ENCODE measurements at places on chromosomes 3 and 15.

DNA sequence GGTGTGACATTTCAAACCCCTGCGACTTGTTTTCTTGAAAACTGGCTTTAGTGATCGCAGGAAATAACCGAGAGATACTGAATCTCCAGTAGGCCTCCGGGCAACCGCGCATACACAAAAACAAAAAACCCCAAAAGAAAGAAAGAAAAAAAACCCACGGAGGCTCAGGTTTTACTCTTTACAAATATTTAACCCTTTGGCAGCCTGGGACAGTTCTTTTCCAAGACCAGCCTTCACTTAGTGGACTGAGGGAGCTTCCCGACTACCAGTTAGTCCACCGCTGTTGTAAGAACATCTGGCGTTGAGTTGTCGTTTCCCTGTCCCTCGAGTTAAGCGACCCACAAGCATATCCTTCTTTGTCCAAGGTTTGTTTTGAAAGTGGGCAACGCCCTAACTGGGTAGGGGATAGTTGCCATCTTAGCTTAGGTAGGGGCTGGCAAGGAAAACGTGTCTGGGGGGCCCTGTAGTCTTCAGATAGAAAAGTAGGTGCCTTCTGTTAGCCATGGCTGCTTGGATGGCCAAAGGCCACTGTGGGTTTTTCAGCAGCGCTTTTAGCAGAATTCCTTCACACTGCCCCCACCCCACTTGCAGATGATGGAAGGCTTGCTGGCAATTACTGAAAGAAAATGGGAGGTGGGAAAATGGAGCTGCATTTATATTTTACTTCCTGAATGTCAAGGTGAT lies 6.9 kb downstream of the ISL2 start:
- DNase-seq, result no peak

GRCh38 chr15:75811626-75812025 lies 31.6 kb upstream of the UBE2Q2 start:
- no peak for DNase-seq

- no peak for DNase-seq
Observed at GRCh38 chr15:21271566-21271965, 168.7 kb downstream of the POTEB3 start.

DNA sequence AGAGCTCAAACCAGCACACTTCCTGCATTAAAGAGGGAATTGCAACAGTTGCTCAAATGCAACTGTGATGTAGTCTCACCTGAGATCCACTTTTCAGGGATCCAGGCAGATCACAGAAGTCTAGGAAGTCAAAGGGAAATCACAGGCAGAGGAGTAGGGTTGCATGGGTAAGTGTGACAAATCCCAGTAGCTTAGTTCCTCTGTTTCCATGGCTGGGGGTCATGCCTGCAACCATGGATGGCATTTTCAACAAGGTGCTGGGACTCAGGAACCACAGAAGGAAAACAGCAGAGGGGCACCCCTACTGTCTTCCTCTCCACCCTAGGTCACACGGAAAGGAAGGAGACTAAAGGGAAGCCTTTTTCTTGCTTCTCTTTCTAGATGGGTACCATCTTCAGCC lies 36.5 kb upstream of the ARNT2 start:
- DNase-seq, result no peak

- no peak for DNase-seq
Observed at GRCh38 chr15:38073178-38073946, 138.9 kb downstream of the TMCO5A start.

GRCh38 chr3:39272191-39272590 lies 7.6 kb downstream of the CX3CR1 start:
- DNase-seq, result no peak
